ENCODE measurements at places on chromosomes 7 and 10.

DNA sequence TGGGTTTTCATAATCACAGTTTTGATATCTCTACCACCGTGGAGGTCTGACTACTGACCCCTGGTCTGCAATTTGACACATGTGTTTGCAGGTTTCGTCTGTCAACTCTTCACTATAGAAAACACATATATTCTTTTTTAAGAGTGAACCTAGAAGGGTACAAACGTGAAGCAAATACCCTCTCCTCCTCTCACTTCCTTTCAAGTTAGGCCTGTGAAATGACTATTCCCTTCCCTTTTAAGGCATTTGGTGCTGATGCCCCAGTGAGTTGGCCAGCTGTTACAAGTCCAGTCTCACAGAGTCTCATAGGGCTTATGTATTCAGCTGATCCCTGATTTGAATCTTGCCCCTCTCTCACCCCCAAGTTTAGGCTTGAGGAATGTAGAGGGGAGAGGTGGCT is 742.0 kb upstream of the IGFBP3 start:
- DNase-seq = no peak

DNA sequence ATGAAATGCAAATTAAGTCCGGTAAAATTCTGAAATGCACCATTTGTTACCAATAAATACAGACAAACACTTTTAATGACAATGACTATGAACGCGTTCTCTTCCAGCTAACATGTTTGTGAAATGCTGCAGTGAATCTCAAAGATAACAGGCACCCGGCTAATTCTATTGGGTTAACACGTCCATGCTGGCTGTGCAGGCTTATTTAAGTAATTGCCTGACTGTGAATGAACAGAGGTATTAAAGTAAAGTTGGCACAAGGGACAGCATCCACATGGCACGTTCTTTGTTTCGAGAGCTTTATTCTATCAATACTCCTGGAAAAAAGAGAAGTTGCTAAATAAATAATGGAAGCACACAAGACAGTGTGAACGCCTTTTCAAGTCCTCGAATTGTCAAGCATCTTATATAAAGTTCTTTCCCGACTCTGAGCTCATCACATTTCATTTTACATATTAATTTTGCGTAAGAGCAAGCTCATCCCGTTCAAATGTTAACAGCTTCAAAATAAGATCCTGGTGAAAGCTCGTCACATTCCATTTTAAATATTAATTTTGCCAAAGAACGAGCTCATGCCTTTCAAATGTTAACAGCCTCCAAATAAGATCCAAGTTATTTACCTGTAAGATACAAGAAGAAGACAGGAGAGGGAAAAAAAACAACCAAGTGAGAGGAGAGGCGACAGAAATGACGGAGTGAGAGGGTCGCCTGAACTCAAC is 111.3 kb upstream of the RHEB start:
- peak; percentile 0 for DNase-seq

DNA sequence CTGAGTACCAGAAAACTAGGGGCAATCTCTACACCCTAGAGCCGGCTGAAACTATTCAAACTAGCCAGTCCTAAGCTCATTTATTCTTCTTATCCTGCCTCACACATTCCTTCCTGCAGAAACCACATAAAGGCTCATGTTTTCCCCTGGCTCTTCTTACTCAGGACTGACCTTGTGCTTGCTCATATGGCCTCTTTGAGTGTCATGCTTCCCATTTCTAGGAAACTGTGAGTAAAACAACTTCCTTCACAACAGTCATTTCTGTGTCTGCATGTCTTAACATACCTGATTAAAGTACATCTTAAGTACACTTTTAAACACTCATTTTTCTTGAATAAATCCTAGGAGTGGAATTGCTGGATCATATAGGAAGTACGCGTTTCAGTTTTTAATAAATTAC is 52.3 kb upstream of the KIAA1217 start:
- DNase-seq = no peak

GRCh38 chr7:139016931-139017511 is 18.8 kb downstream of the ZC3HAV1L start:
- DNase-seq = peak; percentile 70

Data from ureter (tissue), 1 donor.